ENCODE measurements at places on chromosomes 5 and 9. TPM values are rescaled to one million over a fixed set of nuclear protein-coding genes. Genes with fewer than 3 reads are reported as not detected.
A peak's percentile ranks its signal among the peaks of the same experiment; 100 is the strongest.

GRCh38 chr5:19767987-19768386 lies 220.0 kb downstream of the CDH18 start:
- no peak for DNase-seq

- DNase-seq: no peak
Observed at GRCh38 chr5:157922026-157922425, 63.1 kb upstream of the CLINT1 start.

DNA sequence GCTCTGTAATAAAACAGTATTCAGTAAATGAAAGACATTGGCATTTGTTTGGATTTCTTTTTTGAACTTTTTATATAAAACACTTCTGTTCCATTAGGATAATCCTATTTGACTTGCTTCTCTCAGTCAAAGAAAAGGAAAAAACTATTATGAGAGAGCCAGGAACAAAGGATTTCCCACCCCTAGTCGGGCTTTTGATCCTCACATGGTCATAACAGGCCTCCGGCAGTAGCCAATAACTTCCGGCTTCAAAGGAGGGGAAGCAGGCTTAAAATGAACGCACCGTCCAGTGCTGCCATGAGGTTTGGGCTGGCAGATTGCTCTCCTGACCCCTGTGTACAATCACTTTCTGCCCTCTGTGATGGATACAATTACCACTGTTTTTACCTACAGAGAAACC lies 209.3 kb downstream of the ZNF608 start:
- no peak for DNase-seq

- peak; percentile 87 for DNase-seq
Observed at GRCh38 chr5:160175438-160176218, 53.7 kb upstream of the FABP6 start.

DNA sequence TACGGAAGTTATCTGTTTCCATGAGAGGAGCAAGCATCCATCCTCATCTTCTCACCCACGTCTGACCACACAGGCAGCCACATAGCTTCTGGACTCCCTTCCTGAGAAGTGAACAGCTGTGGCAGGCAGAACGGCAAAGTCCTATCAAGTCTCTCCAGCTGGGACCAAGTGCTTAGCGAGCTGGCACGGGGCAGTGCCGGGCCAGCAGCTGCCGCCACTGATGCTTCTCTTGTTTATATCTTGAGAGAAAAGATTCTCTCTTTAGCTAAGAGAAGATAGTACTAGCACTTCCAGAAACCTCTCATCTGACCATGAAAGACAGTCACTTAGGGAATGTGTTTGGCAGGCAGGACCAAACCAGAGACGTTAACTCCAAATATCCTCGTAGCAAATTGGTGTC lies 37.2 kb downstream of the PLAC8L1 start:
- peak; percentile 74 for DNase-seq

DNA sequence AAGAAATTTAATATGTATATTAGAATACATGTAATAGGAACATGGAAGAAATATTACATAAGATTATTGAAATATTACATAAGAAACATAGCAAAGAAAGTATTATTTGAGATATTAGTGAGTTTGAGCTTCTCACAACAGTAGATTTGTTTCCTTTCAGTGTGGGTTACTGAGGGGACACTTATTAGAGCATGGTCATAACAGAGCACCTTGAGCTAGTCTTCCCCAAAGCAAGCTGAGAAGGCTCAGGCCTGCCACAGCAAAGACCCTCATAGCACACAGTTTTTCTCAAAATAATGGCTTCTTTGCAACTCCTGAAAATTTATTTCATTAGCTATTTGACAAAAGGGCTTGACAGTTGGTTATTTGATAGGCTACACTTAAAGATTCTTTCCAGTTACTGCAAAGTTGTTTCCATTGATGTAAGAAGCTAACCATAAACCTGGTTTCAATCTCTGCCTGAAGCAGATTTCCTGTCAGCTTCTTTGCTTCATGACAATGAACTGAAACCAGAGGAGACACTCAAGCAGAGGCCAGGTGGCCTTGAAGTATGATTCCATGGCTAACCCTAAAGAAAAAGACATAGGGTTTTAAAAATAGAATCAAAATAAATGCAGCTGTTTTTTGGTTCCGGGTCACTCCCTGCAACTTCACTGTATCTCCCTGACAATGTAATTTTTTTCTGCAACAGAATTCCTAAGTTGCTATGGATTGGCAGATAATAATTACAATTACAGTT lies 68.6 kb downstream of the ERMP1 start:
- peak; percentile 44 for DNase-seq

DNA sequence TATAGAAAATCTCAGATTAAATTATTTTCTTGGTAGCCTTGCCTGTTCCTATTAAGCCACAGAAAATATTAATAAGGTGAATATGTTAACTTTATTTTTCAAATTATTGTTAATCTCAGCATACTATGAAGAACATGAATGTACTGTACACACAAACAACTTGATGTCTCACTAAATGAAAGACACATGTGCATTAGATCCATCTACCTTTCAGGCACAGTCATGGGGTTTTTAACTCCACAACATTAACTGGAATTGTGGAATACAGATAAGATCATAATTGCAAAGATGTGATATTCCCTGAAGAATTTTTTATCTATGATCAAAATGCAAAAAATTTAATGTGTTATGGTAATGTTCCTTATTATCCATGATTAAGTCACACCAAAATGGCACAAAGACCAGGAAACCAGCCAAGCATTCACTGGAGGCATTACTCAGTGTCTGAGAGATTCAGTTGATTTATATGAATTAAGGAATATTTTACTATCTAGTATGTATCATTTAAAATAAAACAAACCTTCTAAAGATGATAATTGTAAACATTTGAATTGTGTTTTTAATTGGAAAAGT lies 150.0 kb upstream of the VCAN start:
- no peak for DNase-seq

GRCh38 chr5:9009931-9010651 lies 535.8 kb downstream of the SEMA5A start:
- DNase-seq: peak; percentile 16

DNA sequence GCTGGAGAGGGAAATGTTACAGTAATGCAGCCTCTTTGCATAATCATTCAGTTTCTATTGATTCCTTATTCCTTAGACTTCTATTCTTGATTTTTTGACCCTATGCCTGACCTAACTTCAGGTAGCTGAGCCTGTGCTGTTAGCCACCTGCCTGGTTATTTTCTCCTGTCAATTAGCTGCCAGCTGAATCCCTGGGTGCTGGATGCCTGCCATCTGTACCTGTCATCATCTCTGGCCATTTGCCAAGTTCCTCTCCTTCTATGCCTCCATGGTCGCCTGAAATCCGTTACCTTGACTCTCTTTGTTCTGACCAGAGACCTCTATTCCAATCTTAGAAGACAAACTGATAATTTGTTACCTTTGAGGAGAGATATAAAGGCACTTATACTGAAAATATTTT lies 178.3 kb downstream of the CAVIN4 start:
- no peak for DNase-seq

- DNase-seq: no peak
Observed at GRCh38 chr9:83280790-83281189, 217.8 kb upstream of the RASEF start.

- DNase-seq: no peak
Observed at GRCh38 chr9:11063263-11063662, 450.5 kb upstream of the PTPRD start.

- no peak for DNase-seq
Observed at GRCh38 chr9:80946496-80947170, 742.7 kb downstream of the TLE1 start.

DNA sequence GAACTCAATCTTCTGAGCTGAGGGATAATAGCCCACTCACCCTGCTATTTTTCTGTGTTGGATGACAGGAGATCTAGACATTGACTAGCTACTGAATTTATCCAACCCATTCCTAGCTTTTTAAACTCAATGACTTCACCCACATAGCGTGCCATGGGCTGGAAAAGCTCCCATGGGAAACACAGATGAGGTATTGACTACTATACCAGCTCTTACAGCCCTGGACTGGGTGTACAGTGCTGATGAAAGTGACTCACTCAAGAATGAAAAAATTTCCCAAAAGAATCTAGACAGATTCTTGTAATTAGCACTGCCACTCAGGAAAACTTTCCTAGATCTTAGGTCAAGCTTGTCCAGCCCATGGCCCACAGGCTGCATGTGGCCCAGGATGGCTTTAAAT lies 72.7 kb upstream of the NREP start:
- DNase-seq: peak; percentile 74

DNA sequence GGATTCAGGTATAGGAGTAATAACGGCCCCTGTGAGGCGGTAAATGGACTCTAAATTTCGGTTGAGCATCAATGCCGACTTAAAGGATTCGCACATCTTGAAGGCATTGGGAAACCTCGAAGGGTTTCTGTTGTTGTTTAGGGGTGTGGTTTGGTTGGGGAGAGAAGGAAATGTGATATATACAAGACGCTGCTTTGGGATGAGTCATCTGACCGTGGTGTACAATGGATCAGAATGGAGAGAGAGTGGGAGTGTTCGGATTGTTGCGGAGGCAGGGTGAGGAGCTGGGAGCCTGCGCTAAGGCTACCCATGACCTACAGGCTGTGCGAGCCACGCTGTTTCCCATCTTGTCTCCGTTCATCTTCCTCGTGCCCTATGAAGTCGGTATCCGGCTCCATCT lies 60.4 kb upstream of the ERCC6L2 start:
- DNase-seq: peak; percentile 49

DNA sequence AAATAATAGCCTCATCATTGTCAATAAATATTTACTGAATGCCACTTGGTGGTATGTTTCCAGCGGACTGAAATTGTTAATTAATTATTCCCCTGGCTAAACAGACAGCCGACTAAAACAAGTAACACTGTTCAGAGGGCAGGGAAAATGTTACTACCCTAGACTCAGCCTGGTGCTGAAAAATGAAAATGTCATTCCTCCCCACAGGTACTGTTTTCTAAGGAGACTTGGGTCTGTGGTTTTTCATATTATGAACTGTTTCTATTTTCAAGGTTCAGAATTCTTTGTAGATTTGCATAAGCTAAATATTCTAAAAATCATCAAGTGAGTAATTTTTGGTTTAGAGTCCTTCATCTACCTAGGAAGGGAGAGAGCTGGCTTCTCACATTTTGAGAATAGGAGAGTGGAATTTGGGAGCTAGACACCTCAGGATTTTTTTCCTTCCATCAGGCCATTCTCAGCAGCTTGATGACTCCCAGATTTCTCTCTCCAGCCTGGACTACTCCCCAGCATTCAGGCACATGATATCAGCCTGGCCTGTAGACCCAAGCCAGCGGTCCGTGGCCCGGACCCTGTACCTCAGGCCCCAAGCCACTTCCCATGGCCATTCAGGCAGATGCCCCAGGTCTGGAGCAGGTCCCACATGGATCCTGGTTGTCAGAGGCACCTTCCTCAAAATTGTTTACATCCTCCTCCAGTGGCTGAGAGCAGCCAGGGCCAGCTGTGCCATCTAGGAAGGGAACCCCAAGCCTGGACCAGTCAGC lies 24.4 kb downstream of the BHMT start:
- DNase-seq: no peak

DNA sequence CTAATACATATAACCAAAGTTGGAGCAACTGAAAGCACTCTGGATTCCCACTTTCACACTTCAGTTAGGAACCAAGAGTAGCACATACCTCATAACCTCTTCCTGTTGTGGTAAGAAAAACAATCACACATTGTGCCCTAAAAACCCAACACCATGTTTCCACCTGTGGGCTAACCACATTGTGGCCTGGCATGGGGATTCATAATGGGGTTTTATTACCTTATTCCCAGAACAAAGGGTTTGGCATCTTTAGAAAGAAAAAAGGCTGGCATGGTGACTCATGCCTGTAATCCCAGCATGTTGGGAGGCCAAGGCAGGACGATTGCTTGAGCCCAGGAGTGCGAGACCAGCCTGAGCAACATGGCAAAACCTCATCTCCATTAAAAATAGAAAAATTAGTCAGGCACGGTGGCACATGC lies 60.6 kb downstream of the HSD17B3 start:
- DNase-seq: peak; percentile 90

- DNase-seq: no peak
Observed at GRCh38 chr5:38874948-38875456, 29.2 kb downstream of the OSMR start.

DNA sequence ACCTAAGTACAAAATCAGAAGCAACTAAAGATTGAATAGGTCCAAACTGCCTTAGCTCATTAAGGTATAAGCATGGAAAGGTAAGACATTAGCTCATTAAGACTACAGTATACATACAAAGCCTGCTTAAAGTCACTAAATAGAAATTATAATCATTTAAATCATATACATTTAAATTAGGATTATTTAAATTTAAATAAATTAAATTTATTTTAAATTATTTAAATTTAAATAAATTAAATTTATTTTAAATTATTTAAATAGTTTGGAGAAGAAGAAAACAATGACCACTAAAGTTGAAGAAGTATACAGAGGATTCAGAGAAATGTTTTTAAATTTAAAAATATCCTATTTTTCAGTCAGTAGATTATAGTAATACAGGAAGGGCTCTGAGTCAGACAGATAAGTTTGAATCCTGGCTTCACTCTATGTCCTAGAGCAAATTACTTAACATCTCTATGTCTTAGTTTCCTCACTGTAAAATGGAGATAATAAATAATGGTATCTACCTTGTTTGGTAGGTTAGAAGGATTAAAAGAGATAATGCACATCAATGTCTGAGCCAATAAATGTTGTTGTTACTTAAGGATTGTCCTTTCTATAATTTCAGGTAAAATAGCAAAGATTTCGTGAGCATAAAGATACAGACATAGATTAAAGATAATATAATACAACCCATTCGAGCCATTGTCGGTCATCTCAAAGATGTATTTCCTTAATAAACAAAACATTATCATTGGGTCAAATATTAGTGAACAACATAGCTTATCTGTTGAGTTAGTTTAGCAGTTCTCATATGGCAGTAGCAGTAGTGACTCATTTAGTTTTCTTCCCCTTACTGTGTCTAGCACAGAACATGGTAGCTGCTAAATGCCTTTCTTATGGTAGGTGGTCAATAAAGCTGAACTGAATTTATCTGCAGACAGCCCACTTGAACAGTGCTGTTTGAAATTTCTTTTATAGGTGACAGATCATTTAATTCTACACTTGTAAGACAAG lies 100.6 kb downstream of the KIAA0825 start:
- no peak for DNase-seq

DNA sequence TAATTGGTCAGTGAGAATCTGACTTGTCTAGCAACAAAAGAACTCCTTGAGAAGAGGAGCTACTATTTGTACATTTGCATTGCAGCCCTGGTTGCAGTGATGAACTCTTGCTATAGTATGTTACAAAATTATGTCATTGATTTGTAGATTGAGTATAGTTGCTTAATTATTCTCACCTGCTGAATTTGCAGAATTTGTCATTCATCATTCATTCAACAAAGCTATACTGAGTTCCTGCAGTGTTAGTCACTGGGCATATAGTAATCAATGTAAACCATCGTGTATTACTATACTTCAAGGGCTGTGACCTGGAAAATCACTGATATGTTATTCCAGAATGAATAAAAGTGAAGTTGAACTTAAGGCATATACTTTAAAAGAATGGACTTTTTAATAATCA lies 50.1 kb downstream of the SLC1A3 start:
- DNase-seq: no peak

The IL7R gene
- 0.29 TPM for total RNA-seq

The GRXCR2 gene
- total RNA-seq: not detected

The ZNF483 gene
- total RNA-seq: 1.2 TPM

The LCN12 gene
- 0.27 TPM for total RNA-seq

The PTGES gene
- not detected for total RNA-seq

The SAXO1 gene
- not detected for total RNA-seq

The DUSP1 gene
- total RNA-seq: 78.1 TPM

The SCGB3A2 gene
- total RNA-seq: not detected

The RMI1 gene
- total RNA-seq: 1.6 TPM

The FAM221B gene
- not detected for total RNA-seq
